ENCODE measurements at places on chromosomes 4 and X. TPM values are rescaled to one million over a fixed set of nuclear protein-coding genes. Genes with fewer than 3 reads are reported as not detected.

SLIT2 gene
- total RNA-seq = not detected

CD38 gene
- 91.8 TPM for total RNA-seq

BEX1 gene
- total RNA-seq = 0.59 TPM

BMX gene
- not detected for total RNA-seq

XG gene
- not detected for total RNA-seq

JADE1 gene
- 48.9 TPM for total RNA-seq

NAP1L3 gene
- 1.4 TPM for total RNA-seq

ATP2B3 gene
- total RNA-seq = not detected

GRIA2 gene
- total RNA-seq = not detected

MAGIX gene
- total RNA-seq = 1.7 TPM

SSX2B gene
- total RNA-seq = not detected

GPC3 gene
- total RNA-seq = not detected

CTAG1A gene
- total RNA-seq = not detected

GRCh38 chrX:80765220-80765625, 44.5 kb downstream of the BRWD3 start:
- no peak for DNase-seq

GRCh38 chr4:24453951-24454350, 130.4 kb downstream of the DHX15 start:
- DNase-seq = no peak

DNA sequence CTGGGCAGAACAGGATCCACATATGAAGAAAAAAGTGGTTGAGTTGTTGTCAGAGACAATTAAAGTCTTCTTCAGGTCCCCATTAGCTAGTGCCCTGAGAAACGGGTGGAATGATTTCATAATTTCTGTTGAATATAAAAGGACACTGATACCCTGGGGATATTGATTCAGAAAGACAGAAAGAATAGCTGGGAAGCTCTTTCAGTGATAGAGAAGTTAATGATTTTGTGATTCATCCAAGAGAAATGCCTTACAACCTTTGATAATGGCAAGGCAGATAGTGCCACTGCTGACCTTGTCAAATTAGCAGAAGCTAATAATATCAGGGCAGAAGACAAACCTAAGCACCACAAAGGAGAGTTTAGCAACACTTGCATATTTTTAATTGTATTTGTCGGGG, 37.9 kb downstream of the UNC5C start:
- DNase-seq = no peak

DNA sequence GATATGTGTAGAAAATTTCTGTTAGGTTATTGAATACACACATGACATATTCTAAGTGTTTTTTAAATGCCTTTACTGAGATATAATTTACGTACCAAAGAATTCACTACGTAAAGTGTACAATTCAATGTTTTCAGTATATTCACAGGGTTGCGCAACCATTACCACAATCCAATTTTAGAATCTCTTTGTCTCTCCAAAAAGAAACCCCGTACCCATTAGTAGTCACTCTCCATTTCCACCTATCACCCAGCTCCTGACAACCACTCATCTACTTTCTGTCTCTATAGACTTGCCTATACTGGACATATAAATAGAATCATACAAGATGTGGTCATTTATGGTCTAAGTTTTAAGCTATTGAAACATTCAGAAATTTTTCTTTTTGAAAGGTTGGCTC, 53.0 kb upstream of the FBXW7 start:
- no peak for DNase-seq

DNA sequence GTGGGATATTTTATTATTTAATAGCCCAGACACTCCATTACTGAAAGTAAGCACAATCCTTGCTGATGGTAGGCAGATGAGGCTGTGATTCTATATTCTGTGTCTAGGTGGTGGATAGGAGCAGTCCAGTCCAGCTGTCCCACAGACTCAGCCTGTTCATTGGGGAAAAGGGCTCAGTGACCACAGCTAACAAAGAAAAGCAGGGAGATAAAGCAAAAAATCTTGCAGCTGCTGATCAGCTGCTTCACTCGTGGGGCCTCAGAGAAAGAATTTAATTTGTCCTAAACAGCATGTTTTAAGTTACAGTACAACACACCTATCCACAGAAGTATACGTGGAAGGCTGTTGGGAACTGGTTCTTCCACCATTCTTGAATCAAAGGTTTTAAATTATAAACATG, 40.7 kb upstream of the ANK2 start:
- DNase-seq = no peak

GRCh38 chr4:56790691-56791091, 30.8 kb downstream of the SPINK2 start:
- no peak for DNase-seq

- no peak for DNase-seq
Measured at GRCh38 chr4:24880186-24880585, 32.7 kb downstream of the CCDC149 start.

DNA sequence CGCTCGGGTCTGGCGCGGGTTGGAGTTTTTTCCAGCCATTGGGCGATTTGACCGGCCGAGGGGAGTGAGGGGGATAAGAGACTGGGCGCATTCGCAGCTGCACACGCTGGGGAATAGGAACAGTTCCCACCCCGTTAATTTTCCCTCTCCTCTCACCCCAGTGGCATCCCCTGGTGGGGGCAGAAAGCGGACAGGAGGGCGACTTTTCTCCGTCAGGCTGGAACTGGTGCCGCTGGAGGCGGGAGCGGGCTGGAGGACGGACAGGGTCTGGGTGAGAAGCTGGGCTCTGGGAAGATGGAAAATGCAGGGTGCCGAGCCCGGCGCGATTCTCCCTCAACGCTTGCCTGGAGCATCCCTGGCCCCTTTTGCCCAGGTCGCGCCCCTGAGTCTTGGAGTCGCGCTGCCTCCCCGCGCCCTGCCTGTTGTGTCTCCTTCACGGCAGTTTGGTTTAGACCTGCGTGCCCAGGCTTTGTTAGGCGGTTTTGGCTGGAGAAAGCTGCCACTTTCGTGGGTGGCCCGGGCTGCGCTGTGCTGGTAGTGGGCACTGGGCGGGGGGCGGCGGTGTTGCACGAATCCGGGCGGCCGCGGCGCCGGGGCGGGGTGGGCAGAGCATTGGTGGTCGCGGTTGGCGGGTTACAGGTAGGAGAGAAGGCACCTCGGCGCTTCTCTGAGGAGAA, 2.0 kb downstream of the ADGRL3 start:
- no peak for DNase-seq

DNA sequence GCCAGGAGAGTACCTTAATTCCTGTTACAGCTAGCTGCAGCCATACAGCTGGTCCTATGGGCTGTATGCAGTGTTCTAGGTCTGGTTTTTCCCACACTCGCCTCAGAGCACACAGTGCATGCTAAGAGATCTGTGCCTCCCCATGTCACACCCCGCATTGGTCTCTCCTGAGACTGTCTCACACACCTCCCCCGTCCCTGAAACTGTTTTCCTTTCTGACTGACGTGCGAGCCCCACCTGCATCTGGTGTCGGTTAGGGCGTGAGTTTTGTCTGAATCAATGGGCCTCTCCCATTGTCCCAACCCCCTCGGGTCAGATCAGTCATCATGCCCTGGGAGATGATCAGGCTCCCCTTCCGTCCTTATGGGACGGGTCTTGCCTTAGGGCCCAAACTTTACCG, 3.4 kb upstream of the UGT8 start:
- DNase-seq = no peak

GRCh38 chr4:41586675-41587225, 48.8 kb downstream of the LIMCH1 start:
- DNase-seq = no peak

GRCh38 chrX:132958091-132958703, at the start of gene HS6ST2:
TSS of gene HS6ST2 (minus strand) at chrX:132958629.
- DNase-seq = no peak

DNA sequence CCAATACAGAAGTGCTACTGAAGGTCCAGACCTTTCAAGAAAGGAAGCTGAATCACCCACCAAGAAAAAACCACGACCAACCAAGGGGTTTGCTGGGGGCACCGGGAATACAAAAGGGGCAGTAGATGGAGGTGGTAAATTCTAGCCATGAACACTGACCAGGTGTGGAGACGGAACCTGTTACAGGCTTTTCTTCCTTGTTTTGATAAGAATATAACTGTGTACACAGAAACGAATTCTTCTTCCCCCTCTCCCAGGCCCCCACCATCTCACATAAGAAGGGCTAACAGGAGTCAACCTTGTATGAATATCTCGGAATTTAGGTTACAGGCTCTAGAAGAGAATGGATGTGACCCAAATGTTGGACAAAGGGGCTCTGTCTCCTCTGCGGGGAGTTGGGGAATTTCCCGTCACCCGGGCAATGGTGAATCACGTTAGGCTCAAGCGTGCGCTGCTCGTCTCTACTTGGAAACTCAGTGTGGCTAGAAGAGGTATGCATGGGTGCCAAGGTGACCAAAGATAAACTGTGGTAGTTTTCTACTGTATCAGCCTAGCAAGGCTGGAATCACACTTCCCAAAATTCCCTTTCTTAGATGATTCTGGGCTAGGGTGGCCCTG, 87.0 kb downstream of the AFAP1 start:
- peak; percentile 38 for DNase-seq

GRCh38 chrX:97026406-97026805, 142.7 kb downstream of the RPA4 start:
- DNase-seq = no peak

- no peak for DNase-seq
Measured at GRCh38 chrX:68684291-68684918, 36.9 kb downstream of the STARD8 start.

DNA sequence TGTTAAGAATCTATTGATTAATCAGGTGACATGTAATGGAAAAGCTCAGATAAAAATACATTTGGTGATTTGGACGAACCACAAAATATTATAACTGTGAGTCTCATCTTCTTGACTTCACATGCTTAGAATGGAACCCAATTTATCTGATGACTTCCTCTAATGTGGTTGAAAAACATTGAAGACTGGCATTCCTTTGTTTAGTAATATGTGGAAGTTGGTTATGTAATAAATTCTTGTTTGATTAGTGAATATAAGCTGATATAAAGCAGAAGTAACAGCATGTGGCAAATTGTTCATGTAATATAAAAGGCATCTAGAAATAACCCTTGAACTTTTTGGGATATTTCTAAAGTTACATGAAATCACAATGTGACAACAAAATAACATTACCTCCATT, 9.7 kb downstream of the GIMD1 start:
- no peak for DNase-seq

DNA sequence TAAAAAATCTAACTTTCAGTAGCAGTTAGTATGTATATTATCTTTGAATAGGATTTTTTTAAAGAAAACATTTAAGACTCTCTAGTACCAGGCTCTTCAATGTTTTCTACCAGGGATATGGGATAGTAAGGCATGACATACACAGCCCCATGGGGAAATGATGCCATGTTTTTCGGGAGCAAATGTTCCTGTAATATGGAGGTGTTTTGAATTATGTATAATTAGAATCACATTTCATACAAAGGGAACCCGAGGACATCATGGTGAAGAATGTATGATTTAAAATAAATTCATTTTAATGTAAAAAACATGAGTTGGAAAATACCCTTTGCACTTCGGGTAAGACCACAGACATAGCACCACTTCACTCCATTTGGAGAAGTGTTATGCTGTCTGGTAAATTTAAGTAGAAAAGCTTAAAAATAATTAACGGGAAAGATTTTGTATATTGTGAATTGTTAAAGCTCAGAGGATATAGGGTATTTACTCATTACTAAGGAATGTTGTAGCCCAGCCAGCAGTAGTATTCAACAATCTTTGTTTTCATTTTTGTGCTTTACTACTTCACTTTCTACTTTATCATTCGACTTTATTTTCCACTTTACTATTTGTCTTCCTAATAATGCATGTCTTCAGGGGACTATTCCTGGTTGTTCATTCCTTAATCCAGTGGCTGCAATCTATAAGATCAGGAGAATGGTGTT, 2050.7 kb downstream of the ARAP2 start:
- no peak for DNase-seq

Data from natural killer cell (primary cell).